HFFc6 (cell line): ENCODE measurements at places on chromosomes 5 and 9. TPM values are rescaled to one million over a fixed set of nuclear protein-coding genes. Genes with fewer than 3 reads are reported as not detected.

MARCOL gene
- not detected in 3 replicates for total RNA-seq

PTGES gene
- total RNA-seq: 11.6 to 27.7 TPM (median 14.4 TPM) in 3 replicates

NMUR2 gene
- not detected in 3 replicates for total RNA-seq

NDFIP1 gene
- total RNA-seq: 60.8 to 69.9 TPM (median 66.6 TPM) in 3 replicates

GRCh38 chr5:33482335-33482734, 41.6 kb downstream of the TARS1 start:
- peaks cover 2% of the 10 kb centered on the region for H3K27me3 ChIP-seq
- no peak overlapping the region for H3K4me3 ChIP-seq
- DNase-seq: no peak

- H3K27ac ChIP-seq: peak overlapping the region; percentile 49
- H3K4me3 ChIP-seq: no peak overlapping the region
- peaks cover 64% of the 10 kb centered on the region for H3K4me1 ChIP-seq
- peaks cover 35% of the 10 kb centered on the region for H3K36me3 ChIP-seq
- H3K27me3 ChIP-seq: no peaks in the 10 kb centered on the region
These were observed 160.6 kb upstream of the GNA14 start for GRCh38 chr9:77808751-77809081.

DNA sequence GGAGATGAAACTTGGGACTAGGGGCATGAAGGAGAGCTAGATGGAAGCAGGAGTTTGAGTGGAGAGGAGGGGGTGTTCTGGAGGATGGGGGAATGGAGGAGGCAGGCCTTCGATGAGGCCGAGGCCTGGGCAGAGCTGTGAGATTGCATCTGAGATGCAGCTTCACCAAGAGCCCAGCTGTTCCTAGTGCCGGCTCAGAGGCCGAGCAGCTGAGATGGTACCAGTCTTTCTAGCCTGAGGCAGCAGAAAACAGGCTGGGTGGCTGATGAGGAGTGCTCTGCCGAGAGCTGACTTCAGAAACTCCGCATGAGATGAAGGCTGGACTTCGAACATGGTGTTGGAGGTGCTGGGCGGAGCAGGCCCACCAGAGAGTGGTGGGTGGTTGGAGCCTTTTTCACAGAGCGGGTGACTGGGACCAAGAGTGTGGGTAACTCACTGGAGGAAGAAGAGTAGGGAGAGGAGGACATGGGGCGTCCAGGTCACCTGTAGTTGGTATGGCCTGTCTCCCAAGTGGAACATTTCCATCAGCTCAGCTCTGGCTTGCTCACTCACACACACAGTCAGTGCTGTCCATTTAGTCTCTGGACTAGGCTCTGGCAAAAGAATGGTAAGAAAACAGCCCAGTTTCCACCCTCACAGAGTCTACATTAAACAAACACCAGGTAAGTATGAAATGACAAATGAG, 54.7 kb downstream of the TMOD1 start:
- no peak overlapping the region for H3K27ac ChIP-seq
- no peaks in the 10 kb centered on the region for H3K36me3 ChIP-seq
- DNase-seq: no peak
- peaks cover 7% of the 10 kb centered on the region for H3K4me1 ChIP-seq
- H3K4me3 ChIP-seq: no peak overlapping the region

DNA sequence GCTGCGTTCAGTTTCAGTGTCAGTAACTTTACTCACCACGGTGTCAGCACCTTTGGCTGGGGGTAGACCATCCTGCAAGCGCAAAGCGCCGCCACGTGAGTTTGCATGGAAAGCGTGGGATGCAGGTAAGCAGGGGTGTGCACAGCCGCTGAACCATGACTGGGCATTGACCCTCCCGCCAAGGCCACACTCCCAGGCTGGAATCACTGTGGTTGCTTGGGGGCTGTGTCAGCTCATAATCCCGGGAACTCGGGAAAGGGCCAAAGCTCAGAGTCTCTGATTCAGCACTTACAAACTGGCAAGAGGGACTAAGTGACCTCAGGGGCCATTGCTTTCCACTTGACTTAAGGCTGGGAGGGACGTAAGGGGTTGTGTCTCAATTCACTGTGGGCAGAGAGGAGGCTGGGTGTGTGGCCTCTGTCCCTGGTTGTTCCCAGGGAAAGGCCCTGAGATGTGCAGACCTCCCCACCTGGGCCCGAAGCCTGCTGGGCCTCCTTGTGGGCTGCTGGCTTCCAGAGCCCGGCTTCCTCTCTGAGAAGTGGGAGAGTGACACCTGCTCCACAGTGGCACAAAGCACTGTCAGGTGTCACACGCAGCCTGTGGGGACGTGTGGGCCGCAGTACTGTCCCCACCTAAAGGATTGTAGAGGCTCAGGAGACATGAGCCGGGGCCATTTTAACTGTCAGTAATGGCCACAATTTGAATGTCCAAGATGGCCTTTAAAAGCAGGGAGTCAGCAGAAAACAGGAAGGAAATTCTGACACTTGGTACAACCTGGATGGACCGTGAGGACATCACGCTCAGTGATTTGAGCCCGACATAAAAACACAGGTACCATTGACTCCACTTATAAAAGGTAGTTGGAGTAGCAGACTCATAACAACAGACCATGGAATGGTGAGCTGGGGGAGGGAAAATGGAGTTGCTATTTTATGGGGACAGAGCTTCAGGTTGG, 16.7 kb downstream of the ABO start:
- no peaks in the 10 kb centered on the region for H3K36me3 ChIP-seq
- no peak overlapping the region for H3K4me3 ChIP-seq
- no peak overlapping the region for H3K27ac ChIP-seq
- DNase-seq: no peak
- peaks cover 21% of the 10 kb centered on the region for H3K27me3 ChIP-seq

DNA sequence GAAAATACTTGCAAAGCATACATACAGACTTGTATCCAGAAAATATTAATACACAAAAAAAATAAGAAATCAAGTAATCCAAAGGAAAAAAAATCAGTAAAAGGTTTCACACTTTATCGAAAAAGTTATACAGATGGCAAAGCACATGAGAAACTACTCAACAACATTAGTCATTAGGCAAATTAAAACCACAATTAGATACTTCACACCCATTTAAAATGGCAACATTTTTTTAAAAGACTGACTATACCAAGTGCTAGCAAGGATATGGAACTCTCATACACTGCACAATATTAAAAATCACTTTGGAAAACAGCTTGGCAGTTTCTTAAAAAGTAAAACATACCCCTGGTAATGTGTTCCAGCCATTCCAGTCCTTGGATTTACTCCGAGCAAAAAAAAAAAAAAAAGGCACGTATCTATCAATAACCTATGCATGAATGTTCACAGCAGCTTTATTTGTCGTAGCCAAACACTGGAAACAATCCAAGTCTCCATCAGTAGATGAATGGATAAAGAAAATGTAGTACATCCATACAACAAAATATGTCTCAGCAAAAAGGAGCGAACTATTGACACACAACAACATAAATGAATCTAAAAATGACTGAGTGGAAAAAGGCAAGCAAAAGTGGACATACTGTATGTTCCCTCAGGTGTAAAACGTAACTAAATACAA, 66.0 kb downstream of the GNAQ start:
- H3K36me3 ChIP-seq: peaks cover under 1% of the 10 kb centered on the region; the same call in 1 of the 2 replicates
- no peak overlapping the region for H3K4me3 ChIP-seq
- peaks cover 25% of the 10 kb centered on the region for H3K4me1 ChIP-seq
- no peaks in the 10 kb centered on the region; the same call in 1 of the 2 replicates for H3K27me3 ChIP-seq
- DNase-seq: no peak
- H3K27ac ChIP-seq: no peak overlapping the region

GRCh38 chr9:27349698-27350080, 52.7 kb upstream of the EQTN start:
- no peak overlapping the region for H3K27ac ChIP-seq
- no peak overlapping the region for H3K4me3 ChIP-seq
- H3K36me3 ChIP-seq: no peaks in the 10 kb centered on the region
- no peak for DNase-seq
- H3K27me3 ChIP-seq: peaks cover under 1% of the 10 kb centered on the region
- no peaks in the 10 kb centered on the region for H3K4me1 ChIP-seq

DNA sequence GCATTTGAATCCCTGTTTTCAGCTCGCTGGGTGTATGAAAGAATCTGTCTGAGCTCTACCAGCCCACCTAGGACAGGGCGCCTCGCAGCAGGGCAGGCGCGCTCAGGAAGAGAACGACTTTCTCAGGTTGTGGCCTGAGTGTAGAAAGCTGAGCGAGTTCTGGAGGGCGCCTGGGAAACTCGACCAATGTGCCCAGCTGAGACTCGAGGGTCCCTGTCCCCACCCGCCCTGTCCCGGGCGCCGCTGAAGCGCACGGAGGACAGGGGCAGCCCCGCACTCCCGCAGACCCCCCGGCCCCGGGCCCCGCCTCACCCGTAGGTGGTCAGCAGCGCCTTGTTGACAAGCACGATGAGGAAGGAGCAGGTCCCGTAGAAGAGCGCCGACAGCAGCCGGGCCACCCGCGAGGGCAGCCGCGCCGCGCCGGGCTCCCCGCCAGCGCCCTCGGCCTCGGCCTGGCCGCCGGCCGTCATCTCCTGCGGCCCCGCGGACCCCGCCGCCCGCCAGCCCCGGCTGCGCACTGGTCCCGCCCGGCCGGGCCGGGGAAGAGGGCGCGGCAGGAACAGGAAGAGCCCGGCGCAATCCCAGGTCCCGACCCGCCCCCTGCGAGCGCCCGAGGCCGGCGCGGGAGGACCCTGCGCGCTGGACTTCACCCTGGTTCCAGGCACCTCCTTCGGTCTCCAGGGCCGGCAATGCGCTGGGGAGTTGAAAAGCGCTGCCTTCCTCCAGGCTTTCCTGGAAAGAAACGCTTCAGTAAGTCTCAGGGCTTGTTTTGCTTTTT, at the start of gene SLC35D2:
Gene SLC35D2, minus strand, starts transcription at position 547 of the 778 bp plus-strand sequence. Its CDS starts 77 bp downstream, at position 470.
- peaks cover 3% of the 10 kb centered on the region; the same call in 1 of the 2 replicates for H3K27me3 ChIP-seq
- H3K27ac ChIP-seq: peak within 1 kb of the TSS; percentile 75
- peak; percentile 27 for DNase-seq
- peaks cover 31% of the 10 kb centered on the region for H3K4me1 ChIP-seq
- peaks cover 16% of the 10 kb centered on the region for H3K36me3 ChIP-seq

- no peak overlapping the region for H3K27ac ChIP-seq
- H3K4me3 ChIP-seq: no peak overlapping the region
- no peaks in the 10 kb centered on the region for H3K4me1 ChIP-seq
- peaks cover 2% of the 10 kb centered on the region for H3K27me3 ChIP-seq
- no peaks in the 10 kb centered on the region for H3K36me3 ChIP-seq
These were observed 122.7 kb upstream of the LMX1B start for GRCh38 chr9:126490871-126491567.

DNA sequence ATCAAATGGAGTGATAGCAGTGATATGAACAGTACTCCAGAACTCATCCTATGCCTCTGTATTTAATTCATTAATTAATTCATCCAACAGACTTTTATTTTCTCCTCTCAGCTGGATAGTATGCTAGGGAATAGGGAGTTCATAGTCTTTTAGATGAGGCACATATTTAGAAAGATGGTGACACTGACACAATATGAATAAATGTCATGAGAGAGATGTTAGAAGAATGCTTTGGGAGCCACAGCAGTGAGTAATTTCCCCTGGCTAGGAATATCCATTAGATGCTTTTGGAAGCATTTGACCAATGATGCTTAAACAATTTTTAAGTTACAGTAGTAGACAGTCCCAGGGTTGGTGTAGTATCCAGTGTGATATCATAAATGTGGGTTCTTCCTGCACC, 428.7 kb upstream of the SGCD start:
- H3K27ac ChIP-seq: no peak overlapping the region
- H3K4me1 ChIP-seq: no peaks in the 10 kb centered on the region

DNA sequence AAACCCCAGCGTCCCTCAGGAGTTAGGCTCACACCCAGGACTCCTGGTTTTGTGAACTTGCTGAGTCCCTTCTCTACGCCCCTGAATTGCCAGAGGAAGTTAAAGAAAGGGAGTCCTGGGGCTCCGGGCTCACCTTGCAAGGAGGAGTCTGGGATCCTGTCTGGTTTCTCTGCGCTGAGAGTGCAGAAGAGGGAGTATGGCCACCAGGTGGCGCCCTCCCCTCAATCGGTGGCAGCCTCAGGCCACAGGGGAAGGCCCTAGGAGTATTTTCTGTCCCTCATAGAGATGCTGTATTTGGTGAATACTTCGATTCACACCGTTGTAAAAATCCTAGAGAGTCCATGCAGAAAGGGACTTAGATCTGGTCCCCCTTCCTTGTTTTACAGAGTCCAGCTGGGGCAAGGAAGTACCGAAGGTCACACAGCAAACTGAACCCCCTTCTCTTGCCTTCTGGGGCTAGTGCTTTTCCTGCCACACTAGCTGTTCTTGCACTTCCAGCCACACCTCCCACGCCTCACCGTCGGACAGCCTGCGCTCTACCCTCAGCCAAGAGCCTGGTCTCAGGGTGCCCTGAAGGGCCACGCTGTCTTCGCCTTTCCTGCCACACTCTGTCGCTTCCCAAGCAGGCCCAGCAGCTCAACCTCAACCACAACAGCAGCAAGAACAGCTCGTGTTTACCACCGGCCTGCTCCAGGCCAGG, 10.2 kb downstream of the HAND1 start:
- H3K4me3 ChIP-seq: no peak overlapping the region
- no peak overlapping the region for H3K27ac ChIP-seq
- H3K4me1 ChIP-seq: peaks cover 28% of the 10 kb centered on the region

GRCh38 chr5:155154973-155155372, 141.4 kb downstream of the KIF4B start:
- no peaks in the 10 kb centered on the region for H3K4me1 ChIP-seq
- no peaks in the 10 kb centered on the region for H3K36me3 ChIP-seq
- no peak for DNase-seq
- H3K27me3 ChIP-seq: no peaks in the 10 kb centered on the region
- H3K27ac ChIP-seq: no peak overlapping the region

- H3K4me1 ChIP-seq: no peaks in the 10 kb centered on the region
- H3K27ac ChIP-seq: no peak overlapping the region
- no peak for DNase-seq
These were observed 726.9 kb downstream of the DNAH5 start for GRCh38 chr5:13217636-13218035.

- H3K4me1 ChIP-seq: peaks cover 26% of the 10 kb centered on the region
- H3K36me3 ChIP-seq: no peaks in the 10 kb centered on the region
- DNase-seq: no peak
- H3K27ac ChIP-seq: no peak overlapping the region
These were observed 111.9 kb upstream of the TARS1 start for GRCh38 chr5:33328818-33329217.

- no peak overlapping the region for H3K27ac ChIP-seq
- H3K27me3 ChIP-seq: no peaks in the 10 kb centered on the region; the same call in 1 of the 2 replicates
- H3K36me3 ChIP-seq: no peaks in the 10 kb centered on the region
- peak; percentile 24 for DNase-seq
- peaks cover 5% of the 10 kb centered on the region; the same call in 1 of the 2 replicates for H3K4me1 ChIP-seq
- no peak overlapping the region for H3K4me3 ChIP-seq
These were observed 33.1 kb upstream of the SPIN1 start for GRCh38 chr9:88355166-88355565.

DNA sequence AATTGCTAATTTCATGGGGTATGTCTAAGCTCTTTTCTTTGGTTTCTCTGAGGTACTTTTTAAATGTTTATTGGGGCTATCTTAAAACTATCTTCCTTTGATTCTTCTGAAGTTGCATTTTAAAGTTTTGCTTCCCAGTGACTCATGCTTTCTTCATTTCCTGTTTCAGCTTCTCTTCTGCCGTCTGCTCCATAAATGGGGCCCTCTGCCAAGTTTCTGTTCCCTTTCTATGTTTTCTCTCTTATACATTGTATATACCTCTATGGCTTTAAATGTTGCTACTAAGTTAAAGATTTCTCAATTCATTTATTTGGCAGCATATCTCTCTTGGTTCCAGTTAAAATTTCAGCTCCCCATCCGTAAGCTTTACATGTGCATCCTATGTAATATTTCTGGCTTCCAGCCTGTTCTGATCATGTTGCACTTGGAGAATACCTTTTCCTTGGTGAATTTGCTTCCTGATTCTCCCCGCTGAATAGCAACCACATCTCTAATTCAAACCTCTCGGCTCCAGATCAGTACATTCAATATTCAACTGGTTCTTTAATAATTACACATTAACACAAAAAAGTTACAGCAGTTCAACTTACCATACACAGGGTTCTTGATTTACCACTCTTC, 125.3 kb downstream of the ST8SIA4 start:
- H3K27ac ChIP-seq: peak overlapping the region; percentile 77
- H3K36me3 ChIP-seq: no peaks in the 10 kb centered on the region
- DNase-seq: peak; percentile 60
- H3K4me1 ChIP-seq: peaks cover 22% of the 10 kb centered on the region
- peaks cover 2% of the 10 kb centered on the region for H3K27me3 ChIP-seq
